ENCODE measurements at places on chromosomes 5 and 9. TPM values are rescaled to one million over a fixed set of nuclear protein-coding genes. Genes with fewer than 3 reads are reported as not detected.
A peak's percentile ranks its signal among the peaks of the same experiment; 100 is the strongest.

The ZFP37 gene
- 0.55 TPM for total RNA-seq

The GRIN1 gene
- total RNA-seq: not detected

The PCDHGA2 gene
- total RNA-seq: not detected

- no peak for DNase-seq
- no peak overlapping the region for H3K27ac ChIP-seq
- peaks cover 22% of the 10 kb centered on the region for H3K27me3 ChIP-seq
- H3K36me3 ChIP-seq: no peaks in the 10 kb centered on the region
Observed at GRCh38 chr9:137873858-137874362, 3.7 kb upstream of the CACNA1B start.

GRCh38 chr5:156147261-156147943 is 179.6 kb upstream of the SGCD start:
- no peak for DNase-seq
- H3K27ac ChIP-seq: no peak overlapping the region
- no peaks in the 10 kb centered on the region for H3K36me3 ChIP-seq
- no peak overlapping the region for H3K4me3 ChIP-seq
- no peaks in the 10 kb centered on the region for H3K27me3 ChIP-seq
- no peaks in the 10 kb centered on the region for H3K4me1 ChIP-seq

- H3K27ac ChIP-seq: no peak overlapping the region
- H3K36me3 ChIP-seq: no peaks in the 10 kb centered on the region
- no peak for DNase-seq
- H3K4me1 ChIP-seq: no peaks in the 10 kb centered on the region
- no peak overlapping the region for H3K4me3 ChIP-seq
Observed at GRCh38 chr5:89293810-89294209, 410.8 kb upstream of the MEF2C start.

DNA sequence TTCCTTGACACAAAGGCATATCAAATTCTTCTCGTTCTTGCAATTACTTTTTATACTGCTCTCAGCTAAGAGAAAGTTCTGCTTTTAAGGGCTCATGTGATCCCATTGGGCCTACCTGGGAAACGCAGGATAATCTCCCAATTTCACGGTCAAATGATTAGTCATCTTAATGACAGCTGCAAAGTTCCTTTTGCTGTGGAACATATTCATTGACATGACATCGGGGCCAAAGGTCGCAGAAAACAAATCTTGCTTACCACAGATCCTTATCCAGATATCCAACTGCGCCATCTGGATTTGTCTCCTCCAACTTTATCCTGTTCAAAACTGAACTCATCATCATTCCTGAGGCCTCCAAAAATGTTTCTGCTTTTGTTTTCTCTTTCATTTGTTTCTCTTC is 1085.6 kb upstream of the WWC1 start:
- H3K27me3 ChIP-seq: no peaks in the 10 kb centered on the region
- no peak overlapping the region for H3K4me3 ChIP-seq
- no peak for DNase-seq
- H3K27ac ChIP-seq: no peak overlapping the region
- H3K36me3 ChIP-seq: no peaks in the 10 kb centered on the region

- no peak for DNase-seq
- H3K4me3 ChIP-seq: no peak overlapping the region
- H3K27me3 ChIP-seq: peaks cover 4% of the 10 kb centered on the region
Observed at GRCh38 chr5:76143884-76144283, 60.7 kb downstream of the SV2C start.

- H3K27me3 ChIP-seq: no peaks in the 10 kb centered on the region
- H3K4me3 ChIP-seq: no peak overlapping the region
- H3K4me1 ChIP-seq: no peaks in the 10 kb centered on the region
- H3K27ac ChIP-seq: no peak overlapping the region
- DNase-seq: no peak
Observed at GRCh38 chr9:131448818-131449217, 53.9 kb upstream of the POMT1 start.

GRCh38 chr5:6401410-6401809 is 23.1 kb upstream of the MED10 start:
- H3K36me3 ChIP-seq: no peaks in the 10 kb centered on the region
- no peak overlapping the region for H3K27ac ChIP-seq
- H3K27me3 ChIP-seq: no peaks in the 10 kb centered on the region
- H3K4me3 ChIP-seq: no peak overlapping the region

- no peaks in the 10 kb centered on the region for H3K27me3 ChIP-seq
- H3K36me3 ChIP-seq: no peaks in the 10 kb centered on the region
- H3K27ac ChIP-seq: no peak overlapping the region
- no peak for DNase-seq
Observed at GRCh38 chr9:35232867-35233544, 71.2 kb downstream of the UNC13B start.

DNA sequence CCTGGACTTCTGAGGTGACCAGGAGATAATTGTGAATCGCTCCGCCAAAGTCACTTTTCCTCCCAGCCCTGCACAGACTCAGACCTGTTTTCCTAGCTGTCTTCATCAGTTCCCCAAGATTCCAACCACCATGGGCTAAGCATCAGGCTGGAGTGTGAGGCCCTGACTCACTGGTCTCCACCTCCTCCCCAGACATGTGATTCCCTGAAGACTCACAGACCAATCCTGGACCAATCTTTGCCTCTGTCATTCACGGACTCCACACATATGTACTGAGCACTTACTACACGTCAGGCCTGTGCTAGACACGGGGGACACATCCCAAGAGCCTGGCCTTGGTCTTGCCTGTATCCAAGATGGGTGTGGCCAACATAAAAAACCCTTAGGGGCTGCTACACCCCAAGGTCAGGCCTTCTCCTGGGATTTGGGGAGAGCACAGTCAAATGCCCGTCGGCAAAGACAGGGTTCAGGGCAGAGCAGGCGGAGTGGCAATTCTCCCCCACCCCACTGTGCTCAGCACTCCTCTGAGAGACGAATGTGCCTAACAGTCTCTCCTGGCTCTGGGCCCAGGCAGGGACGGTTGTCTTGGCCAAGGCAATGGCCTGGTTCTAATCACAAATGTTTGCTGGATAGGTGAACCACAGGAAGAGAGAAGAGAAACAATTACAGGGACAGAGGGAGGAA is 11.9 kb downstream of the EEIG1 start:
- H3K36me3 ChIP-seq: peaks cover 15% of the 10 kb centered on the region
- peak; percentile 12 for DNase-seq
- H3K27me3 ChIP-seq: no peaks in the 10 kb centered on the region
- H3K4me3 ChIP-seq: peak overlapping the region; percentile 67
- H3K4me1 ChIP-seq: peaks cover 100% of the 10 kb centered on the region

GRCh38 chr9:35935261-35935660 is 22.7 kb downstream of the OR2S2 start:
- DNase-seq: no peak
- H3K27ac ChIP-seq: no peak overlapping the region
- no peaks in the 10 kb centered on the region for H3K36me3 ChIP-seq
- peaks cover 27% of the 10 kb centered on the region for H3K4me1 ChIP-seq
- H3K4me3 ChIP-seq: no peak overlapping the region

- no peaks in the 10 kb centered on the region for H3K4me1 ChIP-seq
- H3K27ac ChIP-seq: no peak overlapping the region
- no peak overlapping the region for H3K4me3 ChIP-seq
- no peaks in the 10 kb centered on the region for H3K27me3 ChIP-seq
- DNase-seq: no peak
- H3K36me3 ChIP-seq: no peaks in the 10 kb centered on the region
Observed at GRCh38 chr5:143968071-143968878, 156.3 kb downstream of the HMHB1 start.

DNA sequence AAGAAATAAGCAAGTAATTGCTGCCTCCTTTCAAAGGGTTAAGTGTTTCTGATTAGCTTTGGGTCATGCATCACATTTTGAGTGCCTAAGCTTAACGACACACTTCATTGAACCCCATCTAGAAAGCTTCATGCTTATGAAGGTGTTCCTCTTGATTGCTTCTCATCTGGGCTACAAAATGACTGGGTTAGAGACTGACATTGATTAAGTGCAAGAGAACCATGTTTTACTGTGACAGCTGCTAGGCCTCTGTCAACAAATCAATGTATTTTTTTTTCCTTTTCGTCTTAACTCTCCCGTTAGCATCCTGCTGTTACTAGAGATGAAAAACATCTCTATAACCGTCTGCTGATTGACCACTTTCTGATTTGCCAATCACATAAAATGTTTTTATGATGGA is 725.0 kb downstream of the TLE1 start:
- no peak overlapping the region for H3K27ac ChIP-seq
- H3K4me1 ChIP-seq: no peaks in the 10 kb centered on the region
- no peaks in the 10 kb centered on the region for H3K27me3 ChIP-seq
- no peaks in the 10 kb centered on the region for H3K36me3 ChIP-seq
- H3K4me3 ChIP-seq: no peak overlapping the region

GRCh38 chr9:129656795-129657390 is 8.6 kb upstream of the PRRX2 start:
- no peak for DNase-seq
- no peak overlapping the region for H3K4me3 ChIP-seq
- H3K27me3 ChIP-seq: no peaks in the 10 kb centered on the region
- H3K27ac ChIP-seq: no peak overlapping the region
- H3K36me3 ChIP-seq: no peaks in the 10 kb centered on the region
- H3K4me1 ChIP-seq: no peaks in the 10 kb centered on the region

DNA sequence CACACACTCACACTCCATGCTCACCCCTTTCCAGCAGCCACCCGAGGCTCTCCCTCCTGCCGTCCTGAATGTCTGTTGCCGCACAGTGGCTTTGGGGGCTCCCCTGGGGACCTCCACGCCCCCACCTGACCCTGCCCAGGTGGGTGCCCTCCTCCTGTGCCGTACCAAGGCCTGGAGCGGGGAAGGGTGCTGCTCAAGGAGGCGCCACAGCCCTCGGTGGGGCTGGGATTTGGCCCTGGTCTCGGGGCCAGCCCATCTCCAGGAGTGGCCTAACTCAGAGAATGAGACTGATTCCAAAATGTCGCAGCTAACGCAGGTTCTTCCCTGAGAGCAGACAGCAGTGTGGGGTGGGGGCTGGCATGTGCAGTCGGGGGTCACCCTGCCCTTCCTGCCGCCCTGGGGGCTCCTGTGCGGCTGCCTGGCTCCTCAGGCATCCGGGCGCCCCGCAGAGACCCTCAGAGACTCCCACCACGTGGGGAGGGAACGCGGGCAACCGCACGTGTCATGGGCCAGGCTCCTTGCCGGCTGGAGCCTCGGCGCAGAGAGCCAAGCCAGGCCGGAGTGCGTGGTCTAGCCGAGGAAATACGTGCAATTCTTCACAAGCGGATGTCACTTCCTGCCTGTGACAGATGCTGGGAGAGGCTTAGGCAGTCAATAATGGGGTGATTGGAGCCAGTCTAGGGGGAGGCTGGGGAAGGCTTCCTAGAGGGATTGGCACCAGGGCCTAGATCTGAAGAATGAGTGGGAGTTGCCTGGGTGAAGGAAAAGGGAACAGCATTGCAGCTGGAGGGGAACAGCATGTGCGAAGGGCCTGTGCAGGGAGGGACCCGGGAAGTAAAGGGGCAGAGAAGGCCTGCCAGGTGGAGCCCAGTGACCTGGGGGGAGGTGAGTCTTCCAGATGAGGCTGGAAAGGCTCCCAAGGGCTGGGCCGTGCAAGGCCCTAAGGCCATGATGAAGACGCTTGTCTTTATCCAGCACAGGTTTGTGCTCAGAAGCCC is 44.1 kb downstream of the C9orf50 start:
- DNase-seq: no peak
- H3K27me3 ChIP-seq: no peaks in the 10 kb centered on the region
- H3K4me3 ChIP-seq: no peak overlapping the region
